Activated naive CD4-positive, alpha-beta T cell treated with Interleukin-2 at 50 U/mL for 16 hours (primary cell): ENCODE measurements at places on chromosomes 3 and 15.

- DNase-seq = peak; percentile 32
Measured at GRCh38 chr3:157128771-157129681, 30.9 kb downstream of the CCNL1 start.

- DNase-seq = no peak
Measured at GRCh38 chr3:160773722-160774121, 17.7 kb downstream of the PPM1L start.

- DNase-seq = no peak
Measured at GRCh38 chr3:190558796-190559195, 44.9 kb downstream of the IL1RAP start.

GRCh38 chr3:74722211-74722610 lies 107.8 kb upstream of the CNTN3 start:
- no peak for DNase-seq

GRCh38 chr15:74252721-74253120 lies 16.6 kb downstream of the CCDC33 start:
- DNase-seq = no peak

DNA sequence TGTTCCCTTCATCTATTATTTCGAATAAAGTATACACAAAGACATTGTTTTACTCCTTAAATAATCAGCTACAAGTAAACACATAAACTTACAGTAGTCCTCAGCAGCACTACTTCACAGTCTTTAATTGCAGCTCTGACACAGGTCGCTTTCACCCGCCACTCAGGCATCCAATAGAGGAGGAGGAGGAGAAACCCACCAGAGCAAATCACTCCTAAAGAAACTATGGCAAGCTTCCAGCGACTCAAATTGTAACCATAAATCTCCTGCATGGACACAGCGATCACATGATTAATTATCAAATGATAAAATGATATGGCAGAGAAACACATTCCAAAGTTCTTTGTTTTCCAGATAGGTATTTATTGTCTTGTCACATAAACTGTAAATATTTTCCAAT lies 26.2 kb downstream of the ATP13A3 start:
- no peak for DNase-seq

GRCh38 chr3:150306906-150307305 lies 101.2 kb upstream of the TSC22D2 start:
- no peak for DNase-seq

DNA sequence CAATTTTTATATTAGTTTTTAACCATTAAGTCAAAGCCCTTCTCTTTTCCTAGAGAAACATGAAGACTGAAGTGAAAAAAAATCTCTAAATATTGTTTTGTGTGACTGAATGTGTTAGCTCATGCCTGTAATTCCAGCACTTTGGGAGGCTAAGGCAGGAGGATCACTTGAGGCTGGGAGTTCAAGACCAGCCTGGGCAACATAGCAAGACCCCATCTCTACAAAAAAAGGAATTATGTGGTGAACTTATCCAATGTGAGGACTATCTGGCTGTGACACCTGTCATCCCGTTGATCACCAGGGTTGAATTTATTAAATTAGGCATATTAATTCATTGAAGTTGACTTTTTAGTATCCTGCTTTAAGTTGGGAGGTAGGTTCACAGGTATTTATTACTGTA lies 13.0 kb downstream of the SMC4 start:
- DNase-seq = no peak

GRCh38 chr3:193230610-193231009 lies 10.4 kb upstream of the PLAAT1 start:
- DNase-seq = no peak

DNA sequence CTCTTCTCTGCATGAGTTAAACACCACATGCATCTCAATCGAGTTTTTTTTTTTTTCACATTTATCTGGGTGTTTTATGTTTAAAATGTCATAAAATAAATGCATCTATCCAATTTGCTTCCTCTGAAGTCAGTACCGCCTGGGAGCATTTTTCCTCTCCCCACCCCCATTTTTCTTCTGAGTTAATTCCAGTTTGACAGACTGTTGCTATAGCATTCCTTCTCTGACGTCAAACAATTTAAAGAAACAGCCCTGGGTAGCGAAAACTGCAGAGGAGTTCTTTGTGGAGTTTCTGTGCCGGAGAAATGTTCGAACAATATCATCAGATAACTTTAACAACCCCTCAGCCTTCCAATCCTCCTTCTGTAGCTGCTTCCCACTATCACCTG lies 900 bp upstream of the GNB4 start:
- DNase-seq = no peak
